ENCODE measurements at places on chromosomes 13 and 19. TPM values are rescaled to one million over a fixed set of nuclear protein-coding genes. Genes with fewer than 3 reads are reported as not detected.

DNA sequence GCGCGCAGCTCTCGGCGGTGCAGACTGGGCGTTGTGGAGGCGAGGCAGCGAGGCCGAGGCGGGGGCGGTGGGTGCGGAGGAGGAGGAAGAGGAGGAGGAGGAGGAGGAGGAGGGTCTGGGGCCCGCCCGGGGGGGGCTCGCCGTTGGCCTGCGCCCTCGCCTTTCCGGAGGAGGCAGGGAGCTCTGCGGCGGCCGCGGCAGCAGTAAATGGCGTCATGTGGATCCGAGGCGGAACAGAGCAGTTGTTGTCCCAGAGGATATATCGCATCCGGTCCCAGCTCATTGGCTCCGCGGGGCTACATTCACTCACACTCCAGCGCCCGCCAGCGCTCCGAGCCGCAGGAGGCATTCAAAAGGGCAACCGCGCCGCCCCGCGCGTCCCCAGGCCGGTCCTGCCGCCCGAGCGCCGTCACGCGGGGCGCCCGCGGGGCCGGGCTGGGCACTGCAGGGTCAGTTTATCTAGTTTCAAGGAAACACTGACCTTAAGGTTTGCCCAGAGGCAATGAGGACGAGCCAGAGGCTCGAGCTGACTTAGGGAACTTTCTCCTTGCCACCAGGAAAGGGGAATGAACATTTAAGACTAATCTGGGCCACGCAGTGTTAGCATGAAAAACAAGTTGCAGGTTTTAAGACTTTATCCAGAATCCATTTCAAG is at the start of gene SPRY2:
Gene SPRY2 (minus strand): TSS at position 26 of the 655 bp plus-strand sequence. CDS start 3,421 bp downstream, outside the sequence.
- H3K27me3 ChIP-seq: peaks cover 32% of the 10 kb centered on the region
- peak within 1 kb of the TSS; percentile 63 for H3K4me3 ChIP-seq
- no peak within 1 kb of the TSS for H3K27ac ChIP-seq
- H3K36me3 ChIP-seq: no peaks in the 10 kb centered on the region
- DNase-seq: peak; percentile 44

GRCh38 chr19:6039566-6040225 is 61.8 kb upstream of the RANBP3 start:
- DNase-seq: peak; percentile 29
- H3K27me3 ChIP-seq: no peaks in the 10 kb centered on the region
- H3K4me3 ChIP-seq: no peak overlapping the region
- H3K27ac ChIP-seq: no peak overlapping the region

DNA sequence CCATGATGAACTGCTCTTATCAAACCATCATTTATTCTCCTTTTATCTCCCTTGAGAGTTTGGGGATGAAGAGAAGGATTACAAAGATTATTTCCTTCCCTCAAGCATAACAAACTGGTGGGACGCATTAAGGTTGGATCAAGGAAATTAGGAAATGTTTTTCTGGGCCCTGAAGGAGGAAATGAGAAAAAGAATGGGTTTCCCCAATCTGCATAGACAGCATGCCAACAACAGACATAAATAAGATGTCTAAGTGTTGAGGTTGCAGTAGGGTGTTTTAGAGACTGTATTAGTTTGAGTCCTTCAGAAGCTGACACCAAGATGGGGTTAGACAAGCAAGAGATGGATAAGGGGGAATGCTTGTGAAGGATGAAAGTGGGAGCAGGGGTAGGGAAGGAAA is 7.3 kb downstream of the EPSTI1 start:
- no peaks in the 10 kb centered on the region for H3K27me3 ChIP-seq
- peaks cover 71% of the 10 kb centered on the region for H3K36me3 ChIP-seq
- H3K4me1 ChIP-seq: peaks cover 59% of the 10 kb centered on the region
- no peak overlapping the region for H3K27ac ChIP-seq

GRCh38 chr13:60679131-60679530 is 282.1 kb downstream of the TDRD3 start:
- H3K27ac ChIP-seq: no peak overlapping the region
- H3K27me3 ChIP-seq: no peaks in the 10 kb centered on the region
- no peak for DNase-seq
- no peak overlapping the region for H3K4me3 ChIP-seq
- H3K4me1 ChIP-seq: no peaks in the 10 kb centered on the region
- H3K36me3 ChIP-seq: no peaks in the 10 kb centered on the region

DNA sequence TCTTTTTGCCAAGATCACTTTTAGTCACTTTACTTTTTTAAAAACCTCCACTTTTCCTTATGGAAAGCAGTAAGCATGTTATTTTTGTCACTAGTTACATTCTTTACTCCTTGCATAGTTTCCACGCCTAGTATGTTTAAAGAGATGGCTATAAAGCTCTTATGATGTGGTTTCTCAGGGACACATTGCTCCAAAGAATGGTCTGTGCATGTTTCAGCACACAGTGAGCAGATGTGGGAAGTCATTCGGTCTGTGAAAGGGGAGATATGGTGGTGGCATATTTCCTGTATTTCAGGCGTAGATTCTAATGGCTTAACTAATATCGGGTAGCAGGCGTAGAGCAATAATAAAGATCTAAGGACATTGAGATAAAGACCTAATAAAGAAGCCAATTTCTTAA is 180.7 kb downstream of the SLITRK6 start:
- H3K4me3 ChIP-seq: no peak overlapping the region
- no peak overlapping the region for H3K27ac ChIP-seq
- H3K27me3 ChIP-seq: no peaks in the 10 kb centered on the region
- no peaks in the 10 kb centered on the region for H3K36me3 ChIP-seq
- no peaks in the 10 kb centered on the region for H3K4me1 ChIP-seq

GRCh38 chr19:19475015-19475765 is 40.2 kb downstream of the TSSK6 start:
- H3K4me1 ChIP-seq: peaks cover 79% of the 10 kb centered on the region
- no peaks in the 10 kb centered on the region for H3K27me3 ChIP-seq
- peaks cover 44% of the 10 kb centered on the region for H3K36me3 ChIP-seq
- no peak overlapping the region for H3K4me3 ChIP-seq
- H3K27ac ChIP-seq: peak overlapping the region; percentile 88

DNA sequence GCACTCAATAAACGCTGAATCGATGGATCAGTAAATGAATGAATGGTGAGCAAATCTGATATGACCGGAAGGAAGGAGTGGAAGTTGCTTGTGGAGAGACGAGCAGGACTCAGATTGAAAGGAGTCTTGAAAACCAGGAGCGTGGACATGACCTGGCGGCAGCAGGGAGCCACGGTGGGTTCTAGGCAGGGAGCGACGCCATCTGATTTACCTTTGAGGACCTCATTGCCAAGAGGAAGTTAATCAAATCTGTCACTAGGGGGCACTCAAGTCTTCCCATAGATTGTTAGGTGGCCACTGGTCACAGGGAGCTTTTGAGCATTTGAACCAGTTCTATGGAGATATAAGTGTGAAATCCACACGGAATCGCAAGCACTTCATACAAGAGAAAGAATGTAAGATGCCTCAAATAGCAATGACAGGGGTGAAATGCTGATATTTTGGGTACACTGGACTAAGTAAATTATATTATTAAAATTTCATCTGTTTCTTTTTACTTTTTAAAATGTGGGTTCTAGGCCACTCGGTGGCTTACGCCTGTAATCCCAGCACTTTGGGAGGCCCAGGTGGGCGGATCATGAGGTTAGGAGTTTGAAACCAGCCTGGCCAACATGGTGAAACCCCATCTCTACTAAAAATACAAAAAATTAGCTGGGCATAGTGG is 9.2 kb upstream of the FBN3 start:
- H3K4me3 ChIP-seq: no peak overlapping the region
- DNase-seq: peak; percentile 66
- H3K27me3 ChIP-seq: peaks cover 13% of the 10 kb centered on the region

GRCh38 chr13:110361365-110361911 is 54.4 kb downstream of the COL4A2 start:
- H3K36me3 ChIP-seq: no peaks in the 10 kb centered on the region
- no peak overlapping the region for H3K4me3 ChIP-seq
- H3K4me1 ChIP-seq: no peaks in the 10 kb centered on the region
- no peak for DNase-seq
- no peak overlapping the region for H3K27ac ChIP-seq
- peaks cover 5% of the 10 kb centered on the region for H3K27me3 ChIP-seq

DNA sequence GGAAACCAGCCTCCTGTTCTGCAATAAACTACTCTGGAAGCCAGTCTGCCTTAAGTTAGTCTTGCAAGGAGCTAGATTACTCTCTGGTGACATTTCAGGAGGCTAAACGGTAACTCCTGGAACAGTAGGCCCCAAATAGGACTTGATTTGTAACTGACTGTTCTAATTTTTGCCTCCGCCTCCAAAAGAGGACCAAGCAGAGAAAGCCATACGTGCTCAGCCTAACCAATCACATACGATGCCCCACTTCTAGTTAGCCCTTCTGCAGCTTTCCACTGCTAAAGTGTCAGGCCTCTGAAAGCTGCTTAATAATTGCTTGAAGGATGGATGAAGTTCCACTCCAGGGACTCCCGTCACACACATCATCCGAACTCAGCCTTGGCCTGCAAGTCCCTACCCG is 744 bp downstream of the ZNF805 start:
- peak overlapping the region; percentile 94 for H3K27ac ChIP-seq
- H3K27me3 ChIP-seq: no peaks in the 10 kb centered on the region
- H3K36me3 ChIP-seq: peaks cover 18% of the 10 kb centered on the region
- peak overlapping the region; percentile 93 for H3K4me3 ChIP-seq
- DNase-seq: no peak
- H3K4me1 ChIP-seq: peaks cover 26% of the 10 kb centered on the region

GRCh38 chr13:96898646-96899254 is 95.5 kb downstream of the OXGR1 start:
- H3K4me1 ChIP-seq: no peaks in the 10 kb centered on the region
- H3K36me3 ChIP-seq: no peaks in the 10 kb centered on the region
- H3K27ac ChIP-seq: no peak overlapping the region
- H3K4me3 ChIP-seq: no peak overlapping the region
- DNase-seq: no peak
- H3K27me3 ChIP-seq: no peaks in the 10 kb centered on the region

GRCh38 chr13:106418556-106418955 is 116.9 kb downstream of the EFNB2 start:
- no peaks in the 10 kb centered on the region for H3K4me1 ChIP-seq
- H3K36me3 ChIP-seq: no peaks in the 10 kb centered on the region
- no peak for DNase-seq
- peaks cover 11% of the 10 kb centered on the region for H3K27me3 ChIP-seq

DNA sequence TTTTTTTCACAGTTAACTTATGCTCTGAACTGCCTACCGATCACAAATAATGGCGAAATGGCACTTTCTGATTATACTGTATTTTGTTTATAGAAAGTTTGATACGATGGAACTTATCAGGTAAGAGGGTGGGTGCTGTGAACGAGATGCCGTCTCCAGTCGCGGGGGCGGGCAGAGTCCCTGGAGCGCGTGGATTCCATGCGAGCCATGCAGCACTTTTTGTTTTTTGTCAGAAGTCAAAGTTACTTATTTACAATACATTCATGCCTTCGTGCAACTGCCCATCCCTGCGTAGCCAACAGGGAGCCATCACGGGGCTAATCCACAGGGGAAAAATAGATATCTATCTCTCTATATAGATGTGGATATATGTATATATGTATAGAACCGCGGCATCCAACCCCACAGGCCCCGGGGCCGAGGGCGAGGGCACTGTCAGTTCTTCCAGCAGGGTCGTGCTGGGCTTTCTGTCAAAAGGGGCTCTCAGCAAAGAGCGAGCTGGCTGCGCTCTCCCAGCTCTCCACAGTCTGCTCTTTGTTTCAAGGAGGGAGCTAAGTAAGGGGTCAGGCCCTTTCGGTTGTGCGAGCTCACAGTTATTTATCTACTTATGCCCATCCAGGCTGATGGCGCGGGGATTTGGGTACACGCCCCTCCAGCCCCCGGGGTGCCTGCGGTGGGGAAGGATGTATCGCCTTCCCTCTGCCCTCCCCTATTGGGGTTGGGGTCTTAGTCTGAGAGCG is 3.4 kb downstream of the SLITRK1 start:
- H3K4me3 ChIP-seq: peak overlapping the region; percentile 32
- H3K27me3 ChIP-seq: peaks cover 59% of the 10 kb centered on the region
- no peaks in the 10 kb centered on the region for H3K36me3 ChIP-seq
- H3K4me1 ChIP-seq: peaks cover 17% of the 10 kb centered on the region
- no peak for DNase-seq

Gene SLC25A41
- 0.52 TPM for total RNA-seq

- no peak for DNase-seq
- no peak overlapping the region for H3K4me3 ChIP-seq
- no peaks in the 10 kb centered on the region for H3K4me1 ChIP-seq
- H3K27ac ChIP-seq: no peak overlapping the region
- H3K27me3 ChIP-seq: no peaks in the 10 kb centered on the region
Measured at GRCh38 chr13:112324116-112324515, 52.0 kb upstream of the SPACA7 start.

DNA sequence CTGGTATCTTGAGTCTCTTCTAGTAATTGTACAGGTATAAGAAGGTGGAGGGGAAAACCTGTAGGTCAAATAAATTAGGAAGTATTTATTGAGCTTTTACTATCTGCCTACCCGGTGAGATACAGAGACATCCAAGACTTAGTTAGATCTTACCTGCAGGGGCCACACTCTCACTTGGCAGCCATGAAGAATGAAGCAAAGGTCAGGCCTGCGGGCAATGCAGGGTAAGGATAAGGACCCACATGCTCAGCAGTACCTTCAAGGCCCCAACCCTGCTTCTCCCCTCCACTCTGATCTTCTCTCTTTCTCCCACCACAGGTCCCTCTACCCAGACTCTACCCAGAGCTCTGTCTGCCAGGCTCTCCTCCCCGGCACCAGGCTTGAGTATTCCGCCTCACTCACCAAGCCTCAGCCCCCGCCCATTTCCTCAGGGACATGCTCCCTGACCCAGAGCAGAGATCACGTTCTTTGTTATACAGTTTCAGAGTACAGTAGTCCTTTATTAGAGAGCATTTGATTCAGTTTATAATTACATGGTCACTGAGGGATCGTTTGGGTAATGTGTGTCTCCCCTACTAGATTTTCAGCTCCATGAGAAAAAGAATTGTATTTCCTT is 18.9 kb upstream of the CLDN10 start:
- DNase-seq: no peak
- no peaks in the 10 kb centered on the region for H3K36me3 ChIP-seq
- H3K4me1 ChIP-seq: no peaks in the 10 kb centered on the region

- no peak overlapping the region for H3K4me3 ChIP-seq
- no peak for DNase-seq
- H3K27ac ChIP-seq: no peak overlapping the region
- peaks cover 4% of the 10 kb centered on the region for H3K27me3 ChIP-seq
Measured at GRCh38 chr19:11460207-11460606, 20.6 kb downstream of the ELAVL3 start.

Gene TUBB4A
- 7.5 TPM for total RNA-seq

- no peak overlapping the region for H3K4me3 ChIP-seq
- H3K27ac ChIP-seq: peak overlapping the region; percentile 92
- no peak for DNase-seq
- H3K36me3 ChIP-seq: peaks cover 25% of the 10 kb centered on the region
- peaks cover 34% of the 10 kb centered on the region for H3K4me1 ChIP-seq
- H3K27me3 ChIP-seq: no peaks in the 10 kb centered on the region
Measured at GRCh38 chr19:43561139-43561970, 14.0 kb downstream of the XRCC1 start.

Gene PSG3
- total RNA-seq: not detected

Gene MEF2B
- 7.2 TPM for total RNA-seq

Gene GIPR
- total RNA-seq: 12.1 TPM

All from activated CD8-positive, alpha-beta memory T cell treated with anti-CD3 and anti-CD28 coated beads, Interleukin-2, amount 10 ng/mL, durations not matched to agents 7 days and 5 days (primary cell).